Stomach (tissue), 19 donors: ENCODE measurements at places on chromosomes 2 and 18. TPM values are rescaled to one million over a fixed set of nuclear protein-coding genes. Genes with fewer than 3 reads are reported as not detected.

GRCh38 chr2:134314681-134315368 is 61.0 kb downstream of the MGAT5 start:
- no peak for DNase-seq

ASPRV1 gene
- total RNA-seq, result 6.4 TPM

CRYBA2 gene
- not detected for total RNA-seq

DNA sequence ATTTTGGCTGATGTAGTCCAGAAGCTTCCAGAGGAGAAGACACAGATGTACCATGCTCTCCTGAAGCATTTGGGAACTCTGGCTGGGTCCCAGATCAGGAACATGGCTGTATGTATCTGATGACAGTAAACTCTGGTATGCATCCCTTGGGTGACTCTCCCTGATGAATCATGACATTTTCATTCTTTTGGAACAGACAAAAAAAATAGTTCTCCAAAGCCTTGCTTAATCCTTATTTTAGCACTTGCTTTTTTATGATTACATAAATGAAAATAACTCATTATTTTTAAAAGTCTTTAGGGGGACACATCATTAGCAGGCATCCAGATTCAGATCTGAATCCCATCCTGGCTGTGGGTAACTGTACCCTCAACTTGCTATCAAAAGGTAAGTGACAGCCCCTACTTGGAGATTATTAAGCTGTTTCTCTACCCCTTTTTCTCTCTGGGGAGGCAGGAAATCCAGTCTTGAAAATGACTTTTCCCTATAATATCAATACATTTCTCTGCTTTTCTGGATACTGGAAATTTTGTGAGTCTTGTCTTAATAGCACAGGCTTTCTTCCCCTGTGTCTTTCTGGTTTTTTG is 23.3 kb downstream of the AOX1 start:
- no peak for DNase-seq

RFTN2 gene
- 12.5 TPM for total RNA-seq

MROH2A gene
- not detected for total RNA-seq

- peak; percentile 30 for DNase-seq
Observed at GRCh38 chr2:15069149-15069548, 436.6 kb downstream of the LRATD1 start.

RMND5A gene
- 87.9 TPM for total RNA-seq

GRCh38 chr18:35463827-35464226 is 33.9 kb downstream of the INO80C start:
- no peak for DNase-seq

DNA sequence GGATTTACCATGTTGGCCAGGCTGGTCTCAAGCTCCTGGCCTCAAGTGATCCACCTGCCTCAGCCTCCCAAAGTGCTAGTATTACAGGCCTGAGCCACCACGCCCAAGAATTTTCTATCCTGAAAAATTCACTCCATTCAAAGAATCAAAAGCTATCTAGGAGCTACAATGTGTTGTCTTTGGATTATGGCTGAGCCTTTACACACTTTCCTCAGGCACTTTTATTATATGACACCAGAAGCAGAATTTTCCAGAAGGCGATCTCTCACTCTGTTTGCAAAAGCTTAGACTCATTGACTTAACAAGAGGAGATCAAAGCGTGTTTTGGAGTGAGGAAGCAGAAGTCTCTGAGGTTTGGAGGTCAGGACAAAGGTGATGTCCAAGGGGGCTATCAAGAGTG is 3.6 kb downstream of the FAM124B start:
- DNase-seq, result no peak

DNA sequence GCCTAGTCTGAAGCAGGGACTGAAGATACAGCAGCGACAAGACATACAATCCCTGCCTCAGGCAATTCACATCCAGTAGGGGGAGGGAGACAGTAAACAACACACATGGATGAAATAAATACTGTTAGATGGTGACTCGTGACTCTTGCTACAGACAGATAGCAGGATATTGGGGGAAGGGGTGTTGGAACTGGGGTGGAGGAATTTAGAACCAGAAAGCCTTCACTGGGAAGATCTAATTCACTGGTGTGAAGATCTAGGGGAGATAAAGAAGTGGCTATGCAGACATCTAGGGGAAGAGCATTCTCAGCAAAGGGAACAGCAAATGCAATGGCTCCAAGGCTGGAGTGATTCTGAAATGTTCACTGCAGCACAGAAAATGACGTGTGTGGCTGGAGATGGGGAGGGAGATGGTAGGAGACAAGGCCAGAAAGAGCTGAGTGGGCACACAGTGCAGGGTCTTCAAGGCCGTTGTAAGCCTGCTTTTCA is 52.6 kb upstream of the TMEM163 start:
- DNase-seq, result no peak

DNA sequence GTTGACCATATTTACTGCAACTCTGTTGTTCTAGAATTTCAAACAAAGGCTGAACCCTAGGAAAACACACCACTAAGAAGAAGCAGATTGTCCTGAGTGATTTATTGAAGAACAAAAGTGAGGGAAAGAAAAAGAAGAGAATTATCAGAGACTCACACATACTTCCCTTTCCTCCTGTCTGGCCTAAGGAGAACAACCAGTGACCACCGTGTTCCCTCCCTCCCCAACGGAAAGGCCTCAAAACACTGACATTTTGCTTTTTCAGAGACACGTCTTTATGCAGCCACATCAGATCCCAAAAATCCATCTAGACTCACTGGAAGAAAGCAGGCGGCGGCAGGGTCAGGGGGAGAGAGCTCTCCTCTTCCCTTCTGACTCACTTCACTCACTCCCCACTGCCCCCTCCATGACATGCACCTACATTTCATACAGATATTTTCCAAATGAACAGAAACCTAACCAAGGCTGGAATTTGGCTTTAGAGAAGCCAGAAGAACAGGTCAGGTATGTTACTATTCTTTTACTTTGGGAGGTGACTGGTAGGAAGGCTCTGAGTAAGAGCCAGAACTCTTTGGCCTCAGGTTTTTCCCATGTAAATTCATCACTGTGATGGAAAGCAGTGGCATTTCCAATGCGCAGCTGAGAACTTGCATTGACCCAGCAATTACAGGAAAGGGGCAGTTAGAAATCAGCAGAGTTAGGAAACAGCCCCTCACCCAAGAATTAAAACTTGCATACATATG is 169.9 kb downstream of the BCL11A start:
- no peak for DNase-seq

DNA sequence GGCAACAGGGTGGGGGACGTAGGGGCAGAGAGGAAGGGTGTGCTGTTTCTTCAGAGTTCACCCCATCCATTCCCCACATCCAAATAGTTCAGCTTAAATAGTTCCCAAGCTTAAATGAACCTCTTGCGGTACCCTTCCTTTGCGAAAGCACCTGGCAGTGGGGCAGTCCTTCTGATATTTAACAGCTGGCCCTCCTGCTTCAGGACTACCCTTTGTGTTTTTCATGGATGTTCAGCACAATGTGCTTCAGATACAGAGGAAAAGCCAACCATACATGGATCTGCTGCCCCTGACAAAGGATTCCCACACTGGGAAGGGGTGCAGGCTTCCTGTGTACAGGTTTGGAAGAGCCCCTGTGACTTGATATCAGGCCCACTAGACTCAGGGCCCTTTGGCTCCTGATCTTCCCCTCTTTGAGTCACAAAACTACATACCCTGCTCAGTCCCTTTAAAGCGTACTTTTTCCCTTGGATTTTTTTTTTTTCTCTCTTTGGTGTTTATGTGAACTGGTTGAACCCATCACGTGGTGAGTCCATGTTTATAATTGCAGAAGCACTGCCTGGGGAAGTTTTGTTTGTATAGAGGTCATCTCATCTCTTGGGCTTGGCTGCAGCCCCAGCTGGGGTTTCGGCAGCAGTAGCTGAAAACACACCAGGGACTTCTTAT is 45.3 kb upstream of the IGFBP5 start:
- no peak for DNase-seq

- peak; percentile 97 for DNase-seq
Observed at GRCh38 chr2:45009303-45009927, at the start of gene SIX2. Gene SIX2, minus strand, starts transcription at chr2:45009452. Its CDS starts 342 bp downstream, at chr2:45009110.

DNA sequence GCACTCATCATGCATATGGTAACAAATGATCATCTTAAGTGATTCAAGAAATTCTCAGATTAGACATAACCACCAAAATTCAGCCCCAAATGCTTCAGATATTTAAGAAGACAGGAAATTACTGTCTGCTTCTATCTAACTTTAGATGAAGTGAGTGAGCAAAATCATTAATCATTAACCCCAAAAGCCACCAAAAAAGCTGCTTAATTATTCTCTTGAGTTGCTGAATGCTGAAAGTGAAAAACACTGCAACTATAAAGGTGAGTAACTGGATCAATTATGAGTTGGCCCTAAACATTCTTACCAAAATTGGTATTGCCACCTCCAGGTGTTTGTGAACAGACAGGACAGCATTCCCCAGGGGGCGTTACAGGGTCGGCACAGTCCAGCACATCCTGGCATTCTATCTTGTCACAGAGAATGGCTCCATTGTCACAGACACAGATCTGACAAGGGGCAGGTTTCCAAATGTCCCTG is 69.6 kb downstream of the COL5A2 start:
- DNase-seq, result no peak

- no peak for DNase-seq
Observed at GRCh38 chr2:225097035-225097434, 54.8 kb upstream of the DOCK10 start.

CFAP65 gene
- not detected for total RNA-seq

- DNase-seq, result no peak
Observed at GRCh38 chr2:88448248-88448647, 4.2 kb downstream of the FOXI3 start.

GRCh38 chr2:19751631-19752030 is 150.2 kb downstream of the TTC32 start:
- no peak for DNase-seq
